ENCODE measurements at places on chromosomes 11 and 22.

GRCh38 chr11:36034551-36035331 is 90.9 kb downstream of the LDLRAD3 start:
- DNase-seq, result no peak

GRCh38 chr11:34194576-34195335 is 89.3 kb downstream of the NAT10 start:
- no peak for DNase-seq

DNA sequence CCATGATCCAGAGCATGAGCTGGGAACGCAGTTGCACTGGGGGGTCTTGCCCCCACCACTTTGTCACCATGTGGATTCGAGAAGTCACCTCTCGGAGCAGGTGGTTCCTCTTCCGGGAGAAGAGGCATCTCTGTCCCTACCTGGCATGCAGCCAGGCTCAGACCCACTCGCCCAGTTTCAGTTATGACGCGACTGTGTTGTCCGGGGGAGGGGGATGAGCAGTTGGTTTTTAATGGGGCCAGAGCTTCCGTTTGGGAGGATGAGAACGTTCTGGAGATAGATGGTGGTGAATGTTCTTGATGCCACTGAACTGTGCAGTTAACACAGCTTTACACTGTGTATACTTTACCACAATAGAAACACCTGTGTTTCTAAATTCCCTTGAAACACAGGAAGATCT is 41.5 kb downstream of the DHCR7 start:
- DNase-seq, result no peak

GRCh38 chr11:117989351-117990102 is 3.3 kb downstream of the IL10RA start:
- DNase-seq, result no peak

DNA sequence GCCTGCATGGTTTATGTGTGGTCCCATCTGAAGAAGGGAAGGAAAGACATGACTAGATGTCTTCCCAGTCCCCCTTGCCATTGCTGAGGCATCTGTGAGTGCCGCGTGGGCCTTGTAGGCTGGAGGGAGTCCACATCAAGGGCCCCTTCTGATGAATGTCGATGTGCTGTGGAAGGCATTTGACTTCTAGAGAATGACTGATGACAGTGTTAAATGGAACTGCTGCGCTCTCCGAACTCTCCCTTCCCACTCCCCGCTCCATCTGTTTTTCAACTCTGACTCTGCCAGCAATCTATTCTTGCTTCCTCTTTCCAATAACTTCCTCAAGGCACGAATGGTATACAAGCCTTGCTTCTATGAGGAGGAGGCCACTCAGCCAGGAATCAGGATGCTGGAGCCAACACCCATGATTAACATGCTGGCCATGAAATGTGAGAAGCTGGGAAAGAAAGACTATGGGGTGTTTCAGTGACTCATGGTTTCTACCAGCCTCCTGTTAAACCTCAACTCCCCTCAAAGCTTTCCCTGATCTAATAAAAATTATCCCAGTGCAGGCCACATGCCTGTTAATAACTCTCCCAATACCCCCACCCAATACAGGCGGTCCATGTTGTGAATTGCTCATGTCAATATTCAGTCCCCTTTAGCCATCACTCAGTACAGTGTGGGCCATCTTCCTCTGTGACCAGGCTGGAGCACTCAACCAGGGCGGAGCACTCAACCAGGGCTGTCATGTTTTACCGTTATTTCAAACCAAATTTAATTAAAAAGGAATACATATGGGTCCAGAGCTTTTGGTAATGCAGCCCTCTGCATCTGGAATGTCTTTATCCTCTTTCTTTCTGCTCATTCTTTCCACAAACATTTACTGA is 46.4 kb upstream of the TBCEL start:
- DNase-seq, result no peak

- no peak for DNase-seq
Measured at GRCh38 chr11:121561240-121561639, 108.5 kb upstream of the SORL1-AS1 start.

GRCh38 chr11:127490896-127491295 is 490.3 kb upstream of the KIRREL3 start:
- no peak for DNase-seq

- no peak for DNase-seq
Measured at GRCh38 chr11:134527382-134528243, 115.6 kb upstream of the B3GAT1 start.

DNA sequence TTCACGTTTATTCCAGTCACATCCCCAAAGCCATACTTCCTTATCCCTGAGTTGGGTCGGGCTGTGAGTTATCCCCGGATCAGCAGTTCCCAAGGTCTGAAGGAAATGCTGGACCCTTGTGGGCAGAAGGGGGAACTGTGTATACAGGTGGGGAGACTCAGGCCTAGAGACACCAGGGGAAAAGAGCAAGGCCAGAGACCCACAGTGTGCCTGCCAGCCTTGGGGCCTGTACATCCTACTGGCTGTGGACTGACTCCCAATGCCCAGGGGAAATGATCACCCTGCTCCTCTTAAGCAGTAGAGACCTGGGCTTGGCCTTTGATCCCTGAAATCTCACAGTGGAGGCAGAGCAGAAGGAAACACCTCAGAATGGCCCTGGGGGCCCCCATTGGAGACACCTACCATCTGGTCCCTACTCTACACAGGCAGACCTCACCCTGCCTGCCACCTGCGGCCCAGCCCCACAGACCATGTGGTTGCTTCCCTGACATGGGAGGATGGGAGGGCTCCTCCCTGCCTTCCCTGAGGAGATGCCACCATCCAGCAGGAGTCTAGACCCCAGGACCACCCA is 1.3 kb downstream of the SELENOM start:
- no peak for DNase-seq

DNA sequence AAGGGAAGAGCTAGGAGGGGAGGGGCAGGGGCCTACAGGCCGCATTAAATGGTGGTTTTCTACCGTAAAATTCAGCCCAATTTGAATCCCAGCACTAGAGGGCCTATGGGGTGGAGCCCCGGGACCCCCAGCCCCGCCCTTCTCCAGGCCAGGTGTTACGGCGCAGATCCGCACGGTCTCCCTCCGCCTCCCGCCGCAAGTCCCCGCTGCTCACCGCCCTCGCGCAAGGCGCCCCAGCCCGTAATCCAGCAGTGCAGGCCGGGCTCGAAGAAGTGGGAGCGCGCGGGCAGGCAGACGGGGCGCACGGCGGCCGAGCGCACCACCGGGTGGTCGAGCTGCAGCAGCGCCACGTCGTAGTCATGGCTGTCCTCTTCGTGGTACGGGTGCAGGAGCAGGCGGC is 17.3 kb downstream of the KCTD17 start:
- DNase-seq, result no peak

- no peak for DNase-seq
Measured at GRCh38 chr11:69892237-69892985, 73.2 kb upstream of the FGF3 start.

GRCh38 chr22:17769013-17769715 is 5.1 kb downstream of the BID start:
- DNase-seq, result no peak

DNA sequence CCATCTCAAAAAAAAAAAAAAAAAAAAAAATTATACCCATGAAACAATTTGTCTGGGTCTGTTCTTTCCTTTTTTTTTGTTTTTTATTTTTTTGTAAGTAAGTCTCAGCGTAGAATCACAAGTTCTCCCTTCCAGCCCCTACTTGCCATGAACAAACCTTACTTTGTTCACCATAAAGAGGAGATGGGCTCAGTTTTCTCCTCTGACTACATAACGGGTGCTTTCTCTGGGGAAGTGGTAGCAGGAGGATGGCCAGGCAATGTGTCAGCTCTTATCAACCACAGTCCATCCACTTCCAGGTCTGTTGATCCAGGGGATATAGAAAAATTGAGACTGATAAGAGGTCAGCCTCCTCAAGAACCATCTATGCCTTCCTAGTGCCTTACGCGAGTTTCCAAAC is 11.0 kb downstream of the ASCC2 start:
- DNase-seq, result no peak

- DNase-seq, result no peak
Measured at GRCh38 chr11:61985869-61986268, 18.4 kb upstream of the FTH1 start.

DNA sequence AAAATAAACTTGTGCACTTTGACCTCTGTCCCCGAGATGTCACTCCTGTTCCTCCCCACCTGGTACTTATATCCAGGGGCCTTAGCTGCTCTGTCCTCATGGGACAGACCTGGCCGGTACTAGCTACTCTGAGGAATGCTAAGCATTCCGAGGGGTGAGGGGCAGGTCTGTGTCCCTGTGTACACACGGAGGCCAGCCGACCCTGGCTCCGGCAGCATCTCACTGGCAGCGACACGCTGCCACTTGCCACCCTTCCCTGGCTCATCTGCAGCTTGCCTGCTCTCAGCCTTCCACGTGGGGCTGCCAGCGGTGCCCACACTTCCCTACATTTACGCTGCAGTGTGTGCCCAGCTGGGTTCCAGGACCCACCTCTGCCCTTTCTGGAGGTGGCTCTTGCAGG is 21.6 kb upstream of the TEF start:
- DNase-seq, result no peak

DNA sequence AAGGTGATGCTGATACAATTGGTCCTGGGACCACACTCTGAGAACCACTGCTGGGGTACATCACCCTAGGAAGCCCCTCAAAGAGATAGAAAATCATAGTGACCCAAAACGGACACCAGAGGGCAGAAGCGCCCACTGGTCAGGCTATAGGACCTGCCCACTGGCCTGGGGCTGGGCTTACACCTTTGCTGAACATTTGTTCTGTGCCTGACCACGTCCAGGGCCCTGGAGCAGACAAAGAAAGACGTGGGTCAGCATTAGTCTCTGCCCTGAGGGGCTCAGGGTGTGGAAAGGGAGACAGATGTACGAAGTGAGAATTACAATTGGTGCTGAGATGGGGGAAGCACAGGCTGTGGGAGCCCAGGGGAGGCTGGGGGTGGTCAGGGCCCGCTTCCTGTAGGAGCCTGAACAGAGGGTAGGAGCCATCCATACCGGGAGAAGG is 14.4 kb upstream of the SERPINH1 start:
- no peak for DNase-seq

GRCh38 chr11:13354335-13354734 is 76.7 kb downstream of the BMAL1 start:
- no peak for DNase-seq

GRCh38 chr11:67983951-67984350 is 19.9 kb downstream of the UNC93B1 start:
- no peak for DNase-seq

DNA sequence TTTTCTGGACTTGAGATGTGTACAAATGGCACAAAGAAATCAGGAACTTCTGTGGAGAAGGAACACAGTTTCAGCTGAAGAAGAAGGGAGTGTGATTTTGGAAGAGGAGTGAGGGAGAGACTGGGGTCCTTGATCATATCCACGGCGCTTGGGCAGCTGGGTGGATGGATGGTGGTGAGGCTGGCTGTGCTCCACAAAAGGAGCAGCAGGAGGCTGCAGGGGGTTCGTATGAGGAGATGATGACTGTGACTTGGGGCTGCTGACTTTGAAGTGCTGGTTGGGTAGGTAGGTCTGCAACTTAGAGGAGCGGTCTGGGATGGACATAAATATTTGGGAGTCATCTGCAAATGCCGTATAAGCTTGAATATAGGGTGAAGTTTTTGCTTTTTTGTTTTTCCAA is 1.3 kb upstream of the DCHS1 start:
- no peak for DNase-seq

DNA sequence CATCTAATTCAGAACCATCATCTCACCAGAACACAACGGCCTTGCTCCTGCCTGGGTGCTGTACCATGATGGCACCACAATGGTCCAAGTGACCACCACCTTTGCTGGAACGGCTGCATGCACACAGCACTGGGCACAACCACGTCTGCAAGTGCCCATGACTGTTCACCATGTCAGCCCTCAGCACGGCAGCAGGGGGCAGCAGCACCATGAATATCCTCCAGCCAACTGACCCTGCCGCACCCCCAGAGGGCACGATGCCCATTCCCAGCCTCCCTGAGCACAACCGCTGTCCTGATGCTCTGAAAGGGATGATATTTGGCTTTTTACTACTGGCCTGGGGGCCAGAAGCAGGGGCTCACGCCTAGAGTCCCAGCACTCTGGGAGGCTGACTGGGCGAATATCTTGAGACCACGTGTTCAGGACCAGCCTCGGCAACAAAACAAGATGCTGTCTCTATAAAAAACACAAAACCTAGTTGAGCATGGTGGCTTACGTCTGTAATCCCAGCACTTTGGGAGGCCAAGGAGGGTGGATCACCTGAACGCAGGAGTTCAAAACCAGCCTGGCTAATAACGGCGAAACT is 25.7 kb downstream of the DRD4 start:
- no peak for DNase-seq

GRCh38 chr11:9664276-9665171 is 647 bp downstream of the SWAP70 start:
- no peak for DNase-seq

- DNase-seq, result no peak
Measured at GRCh38 chr11:73333640-73334383, 25.7 kb downstream of the ARHGEF17 start.

- DNase-seq, result no peak
Measured at GRCh38 chr22:23218053-23218866, 38.0 kb downstream of the BCR start.

GRCh38 chr11:73218106-73218829 is at the start of gene P2RY2:
P2RY2 (plus strand) TSS chr11:73218281; CDS start chr11:73234160, 15,879 bp downstream.
- DNase-seq, result no peak

GRCh38 chr11:101497291-101497690 is 86.5 kb downstream of the TRPC6 start:
- DNase-seq, result no peak

DNA sequence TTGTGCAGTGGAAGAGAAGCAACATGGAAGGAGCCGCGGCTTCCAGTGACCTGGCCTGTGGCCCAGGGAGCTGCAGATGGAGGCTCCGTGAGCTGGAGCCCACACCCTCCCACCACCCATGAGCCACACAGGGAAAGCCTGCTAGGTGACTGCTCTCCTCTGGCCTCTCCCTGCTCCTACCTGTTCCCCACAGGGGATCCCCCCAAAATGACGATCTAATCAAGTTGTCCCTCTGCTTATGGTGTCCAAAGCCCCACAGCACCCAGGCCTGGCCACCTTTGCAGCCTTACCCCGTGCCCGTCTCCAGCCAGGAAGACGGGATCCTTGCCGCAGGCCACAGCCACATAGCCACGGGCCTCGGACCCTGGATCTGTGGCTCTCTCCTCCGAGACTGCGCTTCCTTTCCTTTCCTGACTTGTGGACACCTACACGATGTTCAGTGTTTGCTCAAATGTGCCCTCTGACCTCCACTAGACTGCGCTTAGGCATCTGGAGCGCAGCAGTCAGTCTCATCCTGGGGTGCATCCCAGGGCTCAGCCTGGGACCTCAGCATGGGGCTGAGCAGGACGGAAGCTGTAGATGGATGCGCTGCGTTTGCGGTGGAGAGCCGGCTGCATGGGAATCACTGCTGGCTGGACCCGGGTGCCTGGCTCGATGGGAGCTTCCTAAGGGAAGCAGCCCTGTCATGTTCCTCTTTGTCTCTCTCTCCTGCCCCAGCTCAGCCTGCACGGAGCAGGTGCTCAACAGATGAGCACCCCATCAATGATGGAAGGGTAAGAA is 133.3 kb downstream of the ST3GAL4 start:
- DNase-seq, result no peak
